Renal cortex interstitium (tissue), 15 donors: ENCODE measurements at places on chromosomes 5 and 9. TPM values are rescaled to one million over a fixed set of nuclear protein-coding genes. Genes with fewer than 3 reads are reported as not detected.

Gene NUTM2F
- not detected for polyA plus RNA-seq

Gene OLFM1
- polyA plus RNA-seq: 2.5 TPM

Gene LRRC26
- not detected for polyA plus RNA-seq

DNA sequence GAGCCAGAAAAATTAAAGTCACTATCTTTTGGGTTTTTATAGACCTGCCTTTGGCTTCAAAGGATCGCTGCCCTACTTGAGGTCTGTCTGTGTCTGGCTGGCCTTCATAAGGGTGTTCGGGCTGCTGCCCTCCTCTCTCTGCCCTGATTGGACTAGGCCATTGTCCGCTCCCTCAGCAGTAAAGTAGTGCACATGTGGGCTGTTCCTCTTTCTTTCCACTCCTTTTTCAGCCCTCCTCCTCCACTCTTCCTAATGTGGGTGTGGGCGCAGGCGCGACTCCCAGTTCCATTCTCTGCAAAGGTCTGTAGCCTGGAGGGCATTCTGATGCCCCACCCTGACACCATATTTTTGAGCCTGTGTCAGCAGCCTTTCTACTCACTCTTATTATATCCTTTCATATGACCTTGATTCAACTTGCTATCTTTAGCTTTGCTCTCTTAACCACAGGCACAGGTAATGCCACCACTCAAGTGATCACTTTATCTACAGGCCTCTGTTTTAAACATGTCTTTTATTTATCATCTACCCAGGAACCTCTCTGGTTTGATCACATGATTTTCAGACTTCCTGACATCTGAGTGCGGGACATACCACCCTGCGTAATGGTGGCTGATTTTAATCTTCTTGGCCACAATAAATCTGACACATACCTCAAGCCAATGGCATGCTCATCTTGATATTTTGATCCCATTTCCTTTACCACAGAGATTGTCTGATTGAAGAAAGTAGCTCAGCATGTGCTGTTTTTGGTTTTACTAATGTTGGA, 144.5 kb downstream of the AOPEP start:
- DNase-seq: no peak

GRCh38 chr5:175700991-175701390, 43.1 kb downstream of the HRH2 start:
- DNase-seq: no peak

DNA sequence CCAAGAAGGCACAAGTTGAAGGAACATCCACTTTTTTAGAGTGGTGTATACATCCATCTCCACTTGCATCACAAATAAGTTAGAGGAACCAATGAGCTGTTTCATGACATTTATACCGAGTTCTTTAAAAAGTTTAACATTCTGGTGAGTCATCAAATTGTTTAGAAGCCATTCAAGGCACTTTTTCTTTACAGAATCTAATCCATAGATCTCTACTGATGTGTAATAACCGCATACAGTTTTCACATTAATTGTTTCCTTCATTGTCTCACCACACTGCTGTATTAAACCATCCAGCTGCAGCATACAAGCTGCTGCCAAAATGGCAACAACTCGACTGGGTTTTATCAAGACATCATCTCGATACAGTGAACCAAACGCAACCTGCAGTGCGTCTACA, 744 bp downstream of the GMCL2 start:
- no peak for DNase-seq

- no peak for DNase-seq
Observed at GRCh38 chr9:89804766-89805531, 200.1 kb downstream of the GADD45G start.
